Endothelial cell (in vitro differentiated cells): ENCODE measurements at places on chromosomes 1 and 21. TPM values are rescaled to one million over a fixed set of nuclear protein-coding genes. Genes with fewer than 3 reads are reported as not detected.

GRCh38 chr1:157725221-157725577 is 24.6 kb upstream of the FCRL3 start:
- no peak for DNase-seq

GRCh38 chr21:41942457-41942856 is 11.4 kb downstream of the C2CD2 start:
- no peak for DNase-seq

GRCh38 chr1:192608671-192609070 is 27.3 kb upstream of the RGS13 start:
- no peak for DNase-seq

DNA sequence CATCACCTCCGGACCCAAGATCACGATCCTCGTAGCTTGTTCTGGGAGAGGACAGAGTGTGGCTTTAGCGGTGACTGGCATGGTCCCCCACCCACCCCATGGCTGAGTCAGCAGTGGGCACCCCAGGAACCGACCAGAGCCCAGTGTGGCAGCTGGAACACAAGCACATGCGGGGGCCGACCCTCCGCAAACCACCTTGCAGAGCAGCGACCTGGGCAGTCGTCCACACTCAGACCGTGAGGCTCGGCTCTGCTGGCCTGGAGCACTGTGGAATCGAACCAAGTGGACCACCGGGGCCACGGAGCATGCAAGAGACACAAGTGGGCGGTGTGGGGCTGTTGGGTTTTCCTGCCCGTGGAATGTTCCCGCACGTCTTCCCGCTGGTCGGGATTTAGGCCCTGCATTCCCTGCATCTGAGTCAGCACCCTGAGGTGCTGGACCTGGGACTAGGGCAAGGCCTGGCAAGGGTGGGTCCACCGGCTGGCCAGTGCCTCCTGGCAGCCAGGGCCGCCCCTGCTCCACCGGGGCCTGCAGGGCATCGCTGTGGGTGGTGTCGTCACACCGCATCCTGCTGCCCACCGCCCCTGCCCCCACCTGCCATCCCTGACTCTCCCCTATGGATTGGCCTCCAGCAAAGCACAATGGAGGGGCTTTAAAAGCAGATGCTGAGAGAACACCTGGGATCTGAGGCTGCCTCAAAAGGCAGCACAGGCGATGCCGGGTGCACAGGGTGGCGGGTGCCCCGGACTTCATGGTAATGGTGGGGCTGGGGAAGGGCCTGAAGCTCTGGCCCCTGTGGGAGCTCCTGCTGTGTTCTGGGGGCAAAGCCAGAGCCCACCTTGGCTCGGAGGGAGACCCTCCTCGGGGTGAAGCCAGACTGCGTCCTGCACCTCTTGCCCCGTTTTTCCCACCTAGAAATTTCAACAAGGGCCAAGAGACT is 18.5 kb downstream of the MORN1 start:
- DNase-seq, result no peak

DNA sequence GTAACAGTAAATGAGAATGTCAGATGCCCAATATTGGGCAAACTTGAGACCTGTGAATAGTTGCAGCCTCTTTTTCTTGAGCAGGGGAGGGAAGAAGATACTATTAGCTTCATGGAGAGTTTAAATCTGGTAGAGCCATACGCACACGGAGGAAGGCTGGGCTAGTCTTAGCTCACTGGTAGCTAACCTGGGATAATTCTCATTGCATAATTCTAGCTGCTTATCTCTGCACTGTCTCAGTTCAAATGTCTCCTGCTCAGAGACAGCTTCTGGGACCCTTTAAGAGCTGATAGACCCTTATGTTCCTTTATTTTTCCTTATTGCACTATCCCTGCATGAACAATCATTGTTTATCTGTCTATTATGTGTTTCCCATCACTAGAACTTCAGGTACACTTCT is 8.4 kb downstream of the C1orf87 start:
- DNase-seq, result no peak

DNA sequence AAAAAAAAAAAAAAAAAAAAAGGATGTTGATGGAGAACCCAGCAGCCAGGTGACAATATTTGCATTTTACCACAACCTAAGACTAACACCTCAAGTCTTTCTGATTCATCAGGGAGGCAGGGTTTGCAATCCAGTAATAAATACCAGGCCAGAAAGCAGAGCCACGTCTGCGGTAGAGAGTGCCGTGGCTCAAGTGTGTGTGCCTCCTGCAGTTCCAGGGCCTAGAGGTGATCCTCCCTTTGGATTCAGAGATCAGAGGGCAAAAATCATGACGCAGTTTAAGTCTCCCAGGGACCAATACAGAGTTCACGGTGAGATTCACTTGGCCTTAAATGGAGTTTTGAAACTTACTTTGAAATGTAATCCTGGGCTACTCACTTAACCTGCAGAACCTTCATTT is 34.9 kb downstream of the TMCO4 start:
- no peak for DNase-seq

- DNase-seq, result no peak
These were observed 42.6 kb upstream of the LBR start for GRCh38 chr1:225470211-225471108.

- no peak for DNase-seq
These were observed 25.4 kb upstream of the KIAA0040 start for GRCh38 chr1:175217721-175218531.

- no peak for DNase-seq
These were observed 76.2 kb downstream of the MDM4 start for GRCh38 chr1:204592246-204592948.

- DNase-seq, result no peak
These were observed 9.9 kb upstream of the HAO2 start for GRCh38 chr1:119358636-119359035.

GRCh38 chr1:52056937-52057231 is 789 bp downstream of the BTF3L4 start:
- no peak for DNase-seq

DNA sequence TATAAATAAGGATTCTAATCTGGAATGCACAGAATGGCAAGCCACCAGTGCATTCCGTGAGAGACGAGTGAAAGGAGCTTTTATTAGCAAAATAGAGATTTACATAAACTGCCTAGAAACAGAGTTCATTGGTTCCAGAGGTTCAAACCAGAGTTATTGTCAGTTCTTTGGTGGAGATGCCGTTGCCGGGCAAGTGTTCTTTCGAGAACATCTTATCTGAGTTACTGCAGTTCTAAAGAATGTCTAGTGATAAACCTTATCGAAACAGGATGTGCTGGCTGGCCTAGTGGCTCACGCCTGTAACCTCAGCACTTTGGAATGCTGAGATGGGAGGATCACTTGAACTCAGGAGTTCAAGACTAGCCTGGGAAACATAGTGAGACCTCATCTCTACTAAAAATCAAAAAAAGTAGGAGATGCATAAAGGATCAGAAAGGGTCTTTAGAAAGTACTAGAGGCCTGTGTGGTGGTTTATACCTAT is 19.9 kb upstream of the EVI5 start:
- DNase-seq, result peak; percentile 16

Gene RASAL2
- total RNA-seq, result 82.1 TPM

Gene LHX4
- total RNA-seq, result 1.5 TPM

Gene TMEM201
- total RNA-seq, result 19.1 TPM

Gene LPAR3
- 1.2 TPM for total RNA-seq

Gene RGS18
- not detected for total RNA-seq

Gene DENND2C
- 7.7 TPM for total RNA-seq

Gene KCNH1
- 0.10 TPM for total RNA-seq

Gene CD1C
- not detected for total RNA-seq
